GM23338 (cell line): ENCODE measurements at places on chromosomes 3 and 15. TPM values are rescaled to one million over a fixed set of nuclear protein-coding genes. Genes with fewer than 3 reads are reported as not detected.
A peak's percentile ranks its signal among the peaks of the same experiment; 100 is the strongest.

- H3K36me3 ChIP-seq: no peaks in the 10 kb centered on the region
- H3K4me3 ChIP-seq: no peak overlapping the region
- H3K27ac ChIP-seq: no peak overlapping the region
- no peaks in the 10 kb centered on the region for H3K4me1 ChIP-seq
- H3K27me3 ChIP-seq: no peaks in the 10 kb centered on the region
These were observed 3.7 kb downstream of the IFT80 start for GRCh38 chr3:160395297-160395696.

DNA sequence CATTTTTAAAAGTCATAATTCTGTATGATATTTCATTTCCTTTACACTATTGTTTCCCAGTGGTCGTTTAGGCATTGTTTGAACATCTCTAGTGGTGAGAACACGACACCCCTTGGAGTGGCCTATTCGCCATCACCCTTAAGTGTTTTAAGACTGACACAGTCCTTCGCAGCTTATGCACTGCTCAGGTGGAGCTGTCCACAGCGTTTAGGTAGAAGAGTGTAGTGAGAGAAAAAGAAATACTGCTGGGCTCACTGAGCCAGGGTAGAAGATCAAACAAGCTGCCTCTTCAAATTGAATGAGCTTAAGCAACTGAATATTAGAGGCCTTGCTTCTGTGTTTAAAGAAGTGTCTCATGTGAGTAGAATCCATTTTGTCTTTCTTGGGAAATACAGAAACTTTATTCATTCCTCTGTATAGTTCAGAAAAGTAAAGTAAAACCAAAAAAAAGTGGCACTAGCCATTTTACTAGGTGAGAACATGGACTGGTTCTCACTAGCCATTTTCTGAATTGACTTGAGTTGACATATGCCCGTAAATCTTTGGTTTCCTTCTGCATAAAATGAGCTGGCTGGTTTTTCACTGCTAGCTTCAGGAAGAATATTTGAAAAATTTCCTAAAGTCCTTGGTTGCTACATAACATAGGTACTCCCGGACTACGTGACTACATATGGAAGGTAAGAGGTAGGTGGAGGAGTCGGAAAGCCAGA lies 155.9 kb downstream of the P3H2 start:
- H3K4me3 ChIP-seq: no peak overlapping the region
- H3K27ac ChIP-seq: no peak overlapping the region
- no peak for DNase-seq
- no peaks in the 10 kb centered on the region for H3K36me3 ChIP-seq
- H3K4me1 ChIP-seq: peaks cover 8% of the 10 kb centered on the region; the same call in 1 of the 2 replicates

Gene PLA2G4B
- total RNA-seq: 3.4 and 4.4 TPM in 2 replicates

Gene SPINK8
- total RNA-seq: not detected in 2 replicates

Gene TMEM207
- total RNA-seq: not detected in 2 replicates

Gene SLC9C1
- 0.97 and 1.7 TPM in 2 replicates for total RNA-seq

DNA sequence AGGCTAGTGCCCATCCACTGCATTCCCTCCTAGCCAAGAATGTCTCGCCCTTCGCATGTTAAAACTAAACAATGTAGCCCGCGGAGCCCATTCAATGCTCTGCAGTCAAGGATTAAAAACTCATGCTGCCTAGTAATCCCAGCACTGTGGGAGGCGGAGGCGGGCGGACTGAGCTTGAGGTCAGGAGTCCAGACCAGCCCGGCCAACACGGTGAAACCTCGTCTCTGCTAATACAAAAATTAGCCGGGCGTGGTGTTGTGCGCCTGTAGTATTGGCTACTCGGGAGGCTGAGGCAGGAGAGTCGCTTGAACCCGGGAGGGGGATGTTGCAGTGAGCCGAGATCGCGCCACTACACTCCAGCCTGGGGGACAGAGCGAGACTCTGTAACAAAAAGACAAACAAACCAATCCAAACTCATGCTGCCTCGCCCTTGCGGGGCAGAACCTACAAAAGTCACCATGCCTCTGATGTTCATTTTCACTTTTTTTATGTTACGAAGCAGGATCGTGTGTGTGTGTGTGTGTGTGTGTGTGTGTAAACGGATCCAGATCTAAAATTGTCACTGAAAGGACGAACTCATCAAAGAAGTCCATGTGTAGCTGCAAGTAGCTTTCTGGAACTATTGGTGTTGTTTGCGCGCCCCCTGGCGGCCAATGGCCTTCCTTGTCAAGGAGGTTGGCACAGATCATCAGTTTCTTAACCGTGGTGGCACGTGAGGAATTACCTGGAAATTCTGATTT lies 54.8 kb upstream of the SPESP1 start:
- H3K4me3 ChIP-seq: peak overlapping the region; percentile 57
- H3K36me3 ChIP-seq: no peaks in the 10 kb centered on the region
- H3K27ac ChIP-seq: no peak overlapping the region
- peaks cover 4% of the 10 kb centered on the region; the same call in 1 of the 2 replicates for H3K4me1 ChIP-seq
- DNase-seq: peak; percentile 97

Gene SYNPR
- 0.38 and 2.6 TPM in 2 replicates for total RNA-seq

Gene ECE2
- total RNA-seq: 0.24 TPM in 1 of 2 replicates, not detected in the other

Gene CDC25A
- total RNA-seq: 126 and 131 TPM in 2 replicates

Gene WDR72
- total RNA-seq: 1.9 and 2.1 TPM in 2 replicates

Gene RBP2
- not detected in 2 replicates for total RNA-seq

Gene CISH
- 2.7 and 3.6 TPM in 2 replicates for total RNA-seq

DNA sequence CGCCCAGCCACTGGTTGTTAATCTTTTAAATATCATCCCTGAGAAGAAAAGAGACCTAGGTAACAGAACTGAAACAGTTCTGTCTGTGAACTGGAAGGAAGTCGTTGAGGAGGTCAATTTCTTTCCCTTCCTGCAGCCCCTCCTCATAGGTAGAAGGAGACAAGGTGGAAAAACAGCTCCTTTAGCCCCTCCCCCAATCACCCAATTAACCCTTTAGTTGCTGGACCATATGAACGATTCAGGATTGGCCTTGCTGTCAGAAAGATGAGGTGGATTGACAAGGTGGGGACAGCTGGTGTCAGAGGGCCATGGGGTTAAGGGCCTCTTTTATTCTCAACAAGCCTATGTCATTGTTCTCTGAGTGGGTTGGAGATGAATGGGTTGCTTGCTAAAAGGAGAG lies 36.0 kb upstream of the ZNF445 start:
- no peaks in the 10 kb centered on the region for H3K36me3 ChIP-seq
- H3K4me1 ChIP-seq: peaks cover 4% of the 10 kb centered on the region; the same call in 1 of the 2 replicates
- H3K4me3 ChIP-seq: no peak overlapping the region
- no peak overlapping the region for H3K27ac ChIP-seq
- peak; percentile 68 for DNase-seq
- no peaks in the 10 kb centered on the region for H3K27me3 ChIP-seq

DNA sequence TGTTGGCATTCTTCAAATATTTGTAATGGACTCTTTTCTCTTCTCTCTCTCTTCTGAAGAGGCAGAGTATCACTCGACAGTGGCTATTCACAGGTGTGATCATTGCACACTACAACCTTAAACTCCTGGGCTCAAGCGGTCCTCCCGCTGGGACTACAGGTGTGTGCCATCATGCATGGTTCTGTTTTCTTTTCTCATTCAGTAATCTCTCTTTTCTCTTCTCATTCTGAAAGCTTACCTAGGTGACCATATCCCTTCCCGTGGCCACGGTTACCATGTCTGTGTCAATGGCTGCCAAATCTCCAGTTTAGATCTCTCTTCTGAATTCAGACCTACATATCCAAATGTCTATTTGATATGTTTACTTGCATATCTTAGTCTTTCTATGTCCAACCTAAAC lies 96.3 kb downstream of the SOX2 start:
- peaks cover 11% of the 10 kb centered on the region; the same call in 1 of the 2 replicates for H3K4me1 ChIP-seq
- H3K36me3 ChIP-seq: no peaks in the 10 kb centered on the region
- H3K4me3 ChIP-seq: no peak overlapping the region
- DNase-seq: no peak
- no peaks in the 10 kb centered on the region for H3K27me3 ChIP-seq

DNA sequence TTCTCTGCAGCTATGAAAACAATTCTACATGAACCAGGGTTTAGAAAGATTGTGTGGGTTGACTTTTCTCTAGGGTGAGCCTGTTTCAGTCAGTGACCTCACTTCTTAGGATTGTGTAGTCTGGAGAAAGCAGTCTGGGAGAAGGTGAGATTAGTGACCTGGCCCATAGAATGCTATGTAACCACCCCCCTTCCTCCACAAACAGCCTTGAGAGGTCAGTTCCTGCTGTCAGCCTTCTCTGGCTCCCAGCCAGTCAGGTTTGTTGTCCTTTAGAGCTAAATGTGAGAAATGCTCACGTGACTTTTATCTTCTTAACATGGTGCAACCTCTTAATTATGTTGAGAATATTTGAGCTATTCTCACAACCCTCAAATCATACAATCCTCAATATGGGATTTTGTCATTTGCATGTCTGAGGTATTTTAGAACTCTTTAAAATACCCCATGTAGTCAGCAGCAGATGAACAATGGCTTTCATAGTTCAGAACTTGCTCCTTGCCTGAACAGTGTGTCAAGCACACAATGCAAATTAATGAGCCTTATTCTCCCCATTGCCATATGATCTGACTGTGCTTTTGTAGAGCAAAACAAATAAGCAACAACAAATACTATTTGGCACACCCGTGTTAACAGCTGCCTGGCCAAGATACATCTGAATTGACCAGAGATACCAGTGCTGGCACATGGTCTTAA lies 311.6 kb downstream of the CNTN6 start:
- H3K4me3 ChIP-seq: no peak overlapping the region
- peak; percentile 39 for DNase-seq
- H3K27ac ChIP-seq: no peak overlapping the region
- H3K36me3 ChIP-seq: no peaks in the 10 kb centered on the region

GRCh38 chr3:10666621-10667020 lies 149.4 kb upstream of the SLC6A11 start:
- no peak overlapping the region for H3K27ac ChIP-seq
- no peaks in the 10 kb centered on the region for H3K27me3 ChIP-seq

DNA sequence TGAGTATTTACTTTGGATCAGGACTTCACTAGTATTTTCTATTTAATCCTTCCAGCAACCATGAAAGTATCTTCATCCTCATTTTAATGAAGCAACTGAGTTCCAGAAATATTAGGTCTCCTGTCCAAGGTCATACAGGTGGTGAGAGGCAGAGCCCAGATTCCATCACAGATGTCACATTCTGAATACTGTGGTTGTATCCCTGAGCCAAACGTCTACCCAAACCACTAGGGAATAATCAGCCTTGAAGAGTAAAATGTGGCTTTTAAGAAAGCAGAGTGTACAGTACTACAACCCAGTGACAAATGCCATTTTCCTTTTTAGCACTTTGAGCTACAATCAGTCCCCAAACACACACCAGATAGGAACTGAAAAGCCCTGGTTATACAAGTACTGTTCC lies 93.3 kb upstream of the TRIM42 start:
- H3K27ac ChIP-seq: no peak overlapping the region
- no peak for DNase-seq
- no peaks in the 10 kb centered on the region for H3K36me3 ChIP-seq

- no peak for DNase-seq
- H3K36me3 ChIP-seq: no peaks in the 10 kb centered on the region
- H3K4me1 ChIP-seq: peaks cover 22% of the 10 kb centered on the region
- no peak overlapping the region for H3K4me3 ChIP-seq
These were observed 39.3 kb downstream of the CGNL1 start for GRCh38 chr15:57415602-57416001.

Gene MST1R
- 3.7 and 4.4 TPM in 2 replicates for total RNA-seq

Gene PEAK1
- 22.8 and 34.1 TPM in 2 replicates for total RNA-seq

Gene FGF7
- total RNA-seq: 0.03 TPM in 1 of 2 replicates, not detected in the other

DNA sequence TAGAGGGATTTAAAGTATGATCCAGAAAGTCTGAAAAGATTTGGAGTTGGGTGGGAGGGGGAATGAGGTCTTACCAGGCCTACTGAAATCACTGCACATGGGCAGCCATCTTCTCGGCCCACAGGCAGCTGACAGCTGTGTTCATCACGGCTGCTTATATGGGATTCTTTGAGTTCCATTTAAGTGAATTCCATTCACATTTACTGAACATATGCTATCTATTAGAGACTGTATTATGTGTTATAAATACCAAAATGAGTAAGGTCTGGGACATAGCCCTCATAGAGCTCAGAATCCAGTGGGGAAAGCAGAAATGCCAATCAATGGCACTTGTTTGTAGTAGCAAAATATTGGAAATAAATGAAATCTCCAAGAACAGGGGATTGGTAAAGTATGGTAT lies 91.1 kb downstream of the TRIM42 start:
- H3K4me1 ChIP-seq: no peaks in the 10 kb centered on the region
- no peak for DNase-seq
- H3K27ac ChIP-seq: no peak overlapping the region
- H3K4me3 ChIP-seq: no peak overlapping the region
- H3K27me3 ChIP-seq: no peaks in the 10 kb centered on the region

DNA sequence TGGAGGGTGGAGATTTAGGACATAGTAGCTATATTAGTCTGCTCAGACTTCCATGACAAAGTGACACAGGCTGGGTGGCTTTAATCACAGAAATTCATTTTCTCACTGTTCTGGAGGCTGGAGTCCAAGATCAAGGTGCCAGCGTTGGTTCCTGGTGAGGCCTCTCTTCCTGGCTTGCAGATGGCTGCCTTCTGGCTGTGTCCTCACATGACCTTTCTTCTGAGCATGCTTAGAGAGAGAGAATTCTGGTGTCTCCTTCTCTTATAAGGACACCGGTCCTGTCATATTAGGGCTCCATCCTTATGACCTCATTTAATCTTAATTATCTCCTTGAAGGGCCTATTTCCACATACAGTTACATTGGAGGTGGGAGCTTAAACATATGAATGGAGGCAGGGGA lies 14.9 kb upstream of the SHC4 start:
- no peak for DNase-seq
- no peak overlapping the region for H3K27ac ChIP-seq
- H3K36me3 ChIP-seq: no peaks in the 10 kb centered on the region
- H3K27me3 ChIP-seq: 0 out of 2 replicates have a peak, but pooled peaks cover 6% of the 10 kb centered on the region
